ENCODE measurements at places on chromosomes 7 and 10.

GRCh38 chr10:69439350-69439739, 11.9 kb upstream of the TSPAN15 start:
- DNase-seq: no peak

GRCh38 chr10:110008518-110009339, 945 bp downstream of the ADD3 start:
- no peak for DNase-seq

GRCh38 chr10:51685768-51686167, 13.6 kb downstream of the CSTF2T start:
- no peak for DNase-seq

GRCh38 chr10:70381471-70382421, 679 bp downstream of the LRRC20 start:
- DNase-seq: peak; percentile 28

- DNase-seq: no peak
Measured at GRCh38 chr7:157923903-157924630, 587.3 kb downstream of the DNAJB6 start.

DNA sequence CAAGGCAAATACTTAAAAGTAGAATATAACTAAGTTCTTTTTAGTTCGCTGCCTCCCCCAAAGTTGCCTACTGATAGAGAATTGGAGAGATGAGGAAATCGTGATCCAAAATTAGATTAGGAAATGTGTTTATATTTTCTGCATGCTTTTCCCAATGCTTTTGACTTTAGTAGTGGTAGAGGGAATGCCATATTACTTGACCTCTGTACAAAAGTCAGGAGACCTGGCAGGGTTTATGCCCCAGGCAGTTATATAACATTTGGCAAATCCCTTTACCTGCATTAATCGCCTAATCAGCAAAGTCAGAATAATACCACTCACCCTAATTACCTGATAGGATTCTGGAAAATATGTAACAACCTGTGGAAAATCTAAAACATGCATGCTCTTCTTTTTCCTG, 142.9 kb downstream of the ANKRD30A start:
- DNase-seq: no peak

DNA sequence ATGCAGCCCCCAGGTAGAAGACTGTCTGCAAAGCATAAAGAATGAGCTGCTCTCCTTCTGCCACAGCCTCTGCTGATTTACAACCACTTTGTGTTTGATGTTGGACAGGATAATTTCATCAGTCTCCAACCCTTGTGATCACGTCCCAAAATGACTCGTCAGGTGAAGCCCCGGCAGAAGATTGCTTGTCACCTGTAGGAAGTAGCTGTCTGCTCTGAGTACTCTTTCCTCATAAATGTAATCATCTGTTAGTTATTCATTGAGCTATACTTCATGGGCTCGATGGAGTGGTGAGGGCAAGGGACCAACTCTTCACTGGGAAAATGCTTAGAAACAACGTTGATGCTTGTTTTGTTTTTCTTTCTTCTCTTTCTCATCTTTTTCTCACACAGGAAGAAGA, 290.9 kb upstream of the SP8 start:
- DNase-seq: no peak

GRCh38 chr10:70562036-70562755, 40.3 kb downstream of the PRF1 start:
- peak; percentile 27 for DNase-seq

GRCh38 chr10:114749014-114749413, 72.6 kb upstream of the FHIP2A start:
- no peak for DNase-seq

- peak; percentile 95 for DNase-seq
Measured at GRCh38 chr7:155206318-155207020, 91.2 kb upstream of the INSIG1 start.

DNA sequence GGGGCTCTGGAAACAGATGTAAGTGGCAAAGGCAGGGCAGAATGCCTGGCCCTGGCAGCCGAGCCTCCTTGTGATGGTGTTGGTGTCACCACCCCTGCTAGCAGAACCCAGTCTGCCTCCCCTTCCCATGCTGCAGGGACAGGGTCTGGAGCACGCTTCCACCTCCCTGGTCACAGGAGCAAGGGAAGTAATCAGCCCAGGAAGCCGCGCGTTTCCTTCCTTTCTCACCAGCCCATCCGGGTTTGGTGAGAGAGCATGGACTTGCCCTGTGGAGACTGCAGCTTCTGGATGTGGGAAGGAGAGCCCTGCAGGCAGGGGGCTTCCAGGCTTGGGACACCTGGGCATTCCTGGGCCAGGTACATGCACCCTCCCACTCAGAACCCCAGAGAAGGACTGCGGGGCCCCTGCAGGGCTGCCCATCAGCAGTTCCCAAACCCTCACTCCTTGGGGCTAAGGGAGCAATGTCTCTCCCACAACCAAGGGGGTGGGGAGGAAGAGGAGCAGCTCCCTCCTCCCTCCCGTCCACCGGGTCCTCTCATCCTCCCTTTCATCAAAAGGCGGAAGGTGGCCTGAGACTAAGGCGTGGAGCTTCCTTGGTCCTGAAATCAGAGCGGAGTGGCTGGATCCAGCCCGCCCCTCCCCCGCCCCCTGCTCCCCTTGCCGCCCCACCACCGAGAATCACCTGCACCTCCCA, 1.8 kb downstream of the MMRN2 start:
- DNase-seq: no peak

GRCh38 chr7:75565132-75565837, 73.2 kb downstream of the SPDYE5 start:
- DNase-seq: peak; percentile 89

DNA sequence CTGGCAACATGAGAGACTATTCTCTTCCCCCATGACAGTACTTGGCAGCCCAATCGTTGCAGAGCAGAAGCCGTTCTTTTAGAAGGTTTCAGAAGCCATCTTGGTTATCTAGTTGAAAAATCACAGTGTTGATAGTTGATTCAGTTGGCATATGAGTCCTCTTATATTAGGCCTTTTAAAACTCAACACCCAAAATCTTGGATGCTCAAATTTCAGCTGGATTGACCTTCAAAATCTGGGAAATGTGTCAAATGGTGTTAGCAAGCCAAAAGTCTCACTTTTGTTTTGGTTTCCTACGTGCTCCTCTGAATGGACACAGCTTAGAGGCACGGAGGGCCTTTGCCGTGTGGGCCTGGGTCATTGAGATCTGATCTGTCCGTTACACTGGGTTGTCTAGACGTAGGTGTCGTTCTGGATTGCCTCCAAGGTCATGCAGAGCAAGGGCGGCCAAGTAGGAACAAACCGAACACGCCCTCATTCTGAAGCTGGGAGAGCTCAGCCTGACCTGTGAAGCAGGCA, 59.3 kb upstream of the BMPER start:
- peak; percentile 36 for DNase-seq

- DNase-seq: no peak
Measured at GRCh38 chr7:54931532-54931931, 87.3 kb upstream of the EGFR start.
